ENCODE measurements at places on chromosomes 3 and 15.
A peak's percentile ranks its signal among the peaks of the same experiment; 100 is the strongest.

GRCh38 chr3:65999606-66000005 lies 39.1 kb downstream of the MAGI1 start:
- DNase-seq: no peak

- no peak for DNase-seq
Measured at GRCh38 chr3:51295625-51296024, 89.5 kb upstream of the MANF start.

DNA sequence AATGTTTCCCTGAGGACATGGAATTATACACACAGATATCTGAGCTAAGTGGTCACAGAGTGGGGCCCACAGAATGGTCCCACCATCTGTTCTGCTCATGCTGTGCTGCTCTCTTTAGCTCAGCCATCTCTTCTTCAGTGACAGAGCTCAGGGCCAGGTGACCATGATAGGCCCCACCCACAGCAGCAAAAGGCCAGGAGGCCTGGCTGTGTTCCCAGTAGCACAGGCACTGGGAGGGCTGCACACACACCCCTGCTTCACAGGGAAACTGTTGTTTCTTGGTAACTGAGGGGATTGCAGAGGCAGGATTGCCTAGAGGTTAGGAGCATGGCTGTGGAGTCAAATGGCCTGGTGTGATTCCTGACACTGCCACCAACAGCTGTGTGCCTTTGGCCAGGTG lies 4.8 kb upstream of the FBXW12 start:
- DNase-seq: no peak

GRCh38 chr15:45714590-45715488 lies 80.0 kb downstream of the SQOR start:
- DNase-seq: peak; percentile 66

DNA sequence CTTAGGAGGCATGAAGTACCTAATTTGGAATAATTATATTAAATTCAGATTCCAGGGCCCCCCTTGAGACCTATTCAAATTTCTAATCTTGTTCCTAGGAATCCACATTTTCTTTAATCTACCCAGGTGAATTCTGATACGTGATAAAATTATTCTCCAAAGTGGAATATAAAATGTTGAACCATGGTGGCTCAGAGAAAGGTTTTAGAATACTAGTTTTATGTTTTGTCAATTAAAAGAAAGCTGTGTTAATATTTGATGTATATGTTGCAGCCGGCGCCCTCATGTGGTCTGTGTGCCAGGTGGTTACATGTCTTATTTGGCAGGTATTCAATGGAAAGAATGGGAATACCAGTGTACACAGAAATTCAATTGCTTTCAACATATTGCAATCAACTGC lies 321.8 kb downstream of the FEZF2 start:
- DNase-seq: peak; percentile 39
